ENCODE measurements at places on chromosomes 7 and 10.

DNA sequence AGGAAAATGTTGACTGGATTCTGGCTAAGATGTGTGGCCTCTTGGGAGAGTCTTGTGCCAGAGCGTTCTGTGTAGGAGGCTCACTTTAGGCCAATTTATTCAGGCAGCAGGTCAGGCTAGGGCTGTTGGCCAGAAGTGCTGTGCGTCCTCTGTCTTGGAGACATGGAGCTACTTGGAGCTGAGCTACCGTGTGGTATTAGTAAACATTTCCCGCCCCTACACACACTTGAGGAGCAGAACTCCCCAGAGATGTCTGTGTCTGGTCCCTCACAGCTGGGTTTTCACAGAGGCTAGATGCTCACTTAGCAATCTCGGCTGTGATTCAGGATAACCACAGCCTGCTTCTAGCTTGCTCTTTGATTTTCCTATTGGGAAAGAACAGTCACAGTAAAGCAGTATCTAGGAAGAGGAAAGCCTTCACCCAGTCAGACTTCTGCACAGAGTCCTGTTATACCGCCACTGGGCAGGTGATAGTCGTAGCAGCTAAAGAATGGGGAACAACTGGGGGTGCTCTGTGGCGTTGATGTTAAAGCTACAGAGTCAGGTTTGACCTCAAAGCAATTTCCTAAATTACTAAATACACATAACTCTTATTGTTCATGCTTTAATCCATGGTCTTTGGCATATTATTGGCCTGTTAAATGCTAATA, 86.7 kb downstream of the MDFIC start:
- DNase-seq = no peak

DNA sequence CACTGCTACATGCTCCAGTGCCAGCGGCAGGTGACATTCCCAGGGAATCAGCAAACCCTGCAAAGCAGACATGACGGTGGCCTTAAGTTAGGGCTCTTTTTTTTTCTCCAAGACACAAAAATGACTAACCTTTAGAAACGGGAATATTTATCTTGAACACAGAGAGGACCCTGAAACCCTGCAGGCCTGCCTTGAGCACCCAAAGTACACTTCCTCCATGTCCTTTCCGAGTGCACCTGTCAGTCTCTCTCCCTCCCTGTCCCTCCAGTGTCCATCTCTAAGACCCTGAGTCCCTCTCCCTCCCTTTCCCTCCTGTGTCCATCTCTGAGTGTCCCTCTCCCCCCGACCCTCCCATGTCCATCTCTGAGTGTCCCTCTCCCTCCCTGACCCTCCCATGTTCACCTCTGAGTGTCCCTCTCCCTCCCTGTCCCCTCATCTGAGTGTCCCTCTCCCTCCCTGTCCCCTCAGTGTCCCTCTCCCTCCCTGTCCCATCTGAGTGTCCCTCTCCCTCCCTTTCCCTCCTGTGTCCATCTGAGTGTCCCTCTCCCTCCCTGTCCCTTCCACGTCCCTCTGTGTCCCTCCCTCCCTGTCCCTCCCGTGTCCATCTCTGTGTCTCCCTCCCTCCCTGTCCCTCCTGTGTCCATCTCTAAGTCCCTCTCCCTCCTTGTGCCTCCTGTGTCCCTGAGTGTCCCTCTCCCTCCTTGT, 51.2 kb upstream of the CAMK2B start:
- DNase-seq = no peak

DNA sequence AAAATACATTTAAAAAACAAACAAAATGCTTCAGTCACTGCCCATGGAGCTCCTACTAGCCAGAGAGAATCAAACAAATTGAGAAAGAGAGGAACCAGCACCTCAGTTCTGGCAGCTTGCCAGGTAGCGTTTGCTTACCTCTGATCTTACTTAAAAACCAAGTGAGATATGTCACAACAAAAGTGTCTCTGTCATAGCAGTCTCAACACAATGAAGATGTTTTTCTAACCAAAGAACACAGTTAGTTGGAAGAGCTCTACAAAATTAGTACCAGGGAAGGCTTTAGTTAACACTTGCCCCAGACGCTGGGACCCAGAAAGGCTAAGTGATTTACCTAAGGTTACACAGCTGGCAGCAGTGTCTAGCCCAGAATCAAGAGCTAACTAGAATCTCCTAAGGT, 3.4 kb downstream of the DOCK4 start:
- DNase-seq = no peak

- no peak for DNase-seq
Measured at GRCh38 chr7:66743920-66744319, 3.4 kb downstream of the RABGEF1 start.

All from RPMI7951 (cell line).